ENCODE measurements at places on chromosomes 7 and 10. TPM values are rescaled to one million over a fixed set of nuclear protein-coding genes. Genes with fewer than 3 reads are reported as not detected.

Gene NUP205
- total RNA-seq: 23.3 TPM

Gene TMEM236
- 6.0 TPM for total RNA-seq

Gene PRRT4
- 0.65 TPM for total RNA-seq

Gene OR13A1
- not detected for total RNA-seq

Gene NEUROG3
- not detected for total RNA-seq

Gene PRXL2A
- total RNA-seq: 254 TPM

Gene LBX1
- total RNA-seq: not detected

Gene GHITM
- 112 TPM for total RNA-seq

Gene BMPER
- total RNA-seq: 6.1 TPM

Gene WAPL
- 41.6 TPM for total RNA-seq

Gene CCDC146
- total RNA-seq: 15.8 TPM

Gene CHAT
- not detected for total RNA-seq

Gene FAM180A
- 6.5 TPM for total RNA-seq

Gene OR6B1
- total RNA-seq: not detected

Gene PVRIG
- total RNA-seq: not detected

Gene FAM3C
- 36.6 TPM for total RNA-seq

Gene FLNC
- 4.9 TPM for total RNA-seq

Gene GBX1
- not detected for total RNA-seq
